Brain pericyte (primary cell): ENCODE measurements at places on chromosomes 12 and 14.

DNA sequence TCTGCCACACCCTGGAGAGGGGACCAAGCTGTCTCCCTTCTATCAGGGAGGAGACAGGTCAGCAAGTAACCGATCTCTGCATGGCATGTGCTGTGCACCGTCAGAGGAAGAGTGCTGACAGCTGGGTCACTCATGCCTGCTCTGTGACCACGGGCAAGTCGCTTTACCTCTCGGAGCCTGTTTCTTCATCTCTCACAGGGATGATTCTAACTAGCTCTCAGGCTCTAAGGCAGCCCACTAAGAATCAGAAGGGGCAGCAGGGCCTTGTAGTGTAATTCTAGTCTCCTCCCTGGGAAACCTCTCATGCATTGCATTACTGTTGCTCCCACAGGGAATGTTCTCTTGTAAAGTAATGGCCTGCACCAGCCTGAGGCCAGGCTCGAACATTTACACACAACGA, 11.9 kb downstream of the CD9 start:
- no peak for DNase-seq

- DNase-seq: no peak
These were observed 25.9 kb downstream of the SSH1 start for GRCh38 chr12:108831309-108831991.

GRCh38 chr12:54662026-54662425, 13.9 kb upstream of the DCD start:
- DNase-seq: no peak

GRCh38 chr12:46089414-46090162, 99.2 kb upstream of the SCAF11 start:
- no peak for DNase-seq

DNA sequence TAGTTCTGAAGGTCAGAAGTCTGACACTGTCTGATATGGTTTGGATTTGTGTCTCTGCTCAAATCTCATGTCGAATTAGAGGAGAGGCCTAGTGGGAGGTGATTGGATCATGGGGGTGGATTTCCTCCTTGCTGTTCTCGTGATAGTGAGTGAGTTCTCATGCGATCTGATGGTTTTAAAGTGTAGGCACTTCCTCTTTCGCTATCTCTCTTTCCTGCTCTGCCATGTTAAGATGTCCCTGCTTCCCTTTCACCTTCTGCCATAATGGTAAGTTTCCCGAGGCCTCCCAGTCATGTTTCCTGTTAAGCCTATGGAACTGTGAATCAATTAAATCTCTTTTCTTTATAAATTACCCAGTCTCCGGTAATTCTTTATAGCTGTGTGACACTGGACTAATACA, 84.1 kb upstream of the TMTC1 start:
- no peak for DNase-seq

- DNase-seq: no peak
These were observed 16.5 kb downstream of the CLEC1A start for GRCh38 chr12:10082117-10082874.

DNA sequence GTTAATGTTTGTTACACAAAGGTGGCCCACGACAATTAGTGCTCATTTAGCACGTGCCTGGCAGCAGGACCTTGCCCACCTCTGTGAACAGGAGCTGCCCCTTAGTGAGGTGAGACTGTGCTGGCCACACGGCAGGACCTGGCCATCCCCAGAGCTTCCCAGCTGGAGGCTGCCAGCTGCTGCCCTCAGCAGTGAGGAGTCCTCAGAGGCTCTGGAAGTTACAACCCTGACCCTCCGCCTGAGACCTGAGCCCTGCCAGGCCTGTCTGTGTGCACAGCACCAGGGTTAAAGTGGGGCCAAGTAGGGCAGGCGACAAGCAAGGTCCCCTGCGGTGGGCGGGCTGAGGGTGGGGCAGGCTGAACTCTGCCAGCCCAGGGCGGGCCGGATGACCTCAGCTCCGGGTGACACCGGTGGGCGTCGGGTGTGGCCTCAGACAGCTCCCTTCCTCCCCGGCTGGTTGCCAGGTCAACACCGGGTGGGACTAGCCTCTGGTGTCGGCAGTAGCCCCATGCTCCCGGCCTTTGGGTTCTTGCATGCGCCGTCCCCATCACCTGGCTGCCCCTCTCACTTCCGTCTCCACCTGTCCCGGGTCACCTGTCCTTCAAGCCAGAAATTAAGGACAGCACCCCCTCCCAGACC, 9.2 kb upstream of the LBHD2 start:
- no peak for DNase-seq

DNA sequence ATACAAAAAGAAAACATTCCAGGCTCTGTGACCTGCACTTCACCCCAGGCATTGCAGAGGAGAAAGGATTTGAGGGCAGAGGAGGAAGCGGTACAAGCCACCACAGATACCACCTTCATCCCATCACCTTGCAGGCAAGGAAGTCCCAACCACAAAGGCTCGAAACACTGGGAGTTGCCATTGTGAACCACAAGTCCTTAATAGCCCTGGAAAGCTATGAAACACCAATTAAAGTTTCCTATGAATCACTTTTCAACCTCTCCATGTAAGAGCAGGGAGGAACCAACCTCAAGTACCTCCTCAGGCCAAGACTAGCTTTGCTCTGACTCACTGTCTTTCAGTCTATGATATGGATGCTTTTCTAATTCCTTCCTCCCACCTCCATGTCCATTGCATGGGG, 27.0 kb downstream of the MAP3K9 start:
- no peak for DNase-seq

GRCh38 chr12:8773461-8773860, 49.0 kb upstream of the A2ML1 start:
- no peak for DNase-seq

- no peak for DNase-seq
These were observed 203.5 kb upstream of the G2E3 start for GRCh38 chr14:30355431-30355913.

- no peak for DNase-seq
These were observed 618 bp downstream of the RNF34 start for GRCh38 chr12:121400332-121401139.

- no peak for DNase-seq
These were observed 70.6 kb upstream of the SLC24A4 start for GRCh38 chr14:92252323-92252722.

DNA sequence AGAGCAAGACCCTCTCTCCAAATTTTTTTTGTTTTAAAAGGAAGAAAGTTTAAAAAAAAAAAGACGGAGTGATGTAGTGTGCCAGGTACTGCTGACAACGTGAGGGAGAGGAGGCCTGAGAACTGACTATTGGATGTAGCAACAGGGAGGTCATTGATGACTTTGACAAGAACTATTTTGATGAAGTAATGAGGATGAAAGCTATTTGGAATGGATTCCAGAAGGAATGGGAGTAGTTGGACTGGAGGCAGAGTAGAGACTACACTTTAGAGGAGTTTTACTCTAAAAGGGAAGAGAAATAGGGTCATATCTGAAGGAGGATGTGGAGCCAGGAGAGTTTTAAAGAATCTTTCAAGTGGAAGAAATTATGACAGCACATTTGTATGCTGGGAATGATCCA, 27.8 kb upstream of the SLC38A2 start:
- DNase-seq: no peak

- no peak for DNase-seq
These were observed 126.6 kb downstream of the CHST11 start for GRCh38 chr12:104583301-104583700.

DNA sequence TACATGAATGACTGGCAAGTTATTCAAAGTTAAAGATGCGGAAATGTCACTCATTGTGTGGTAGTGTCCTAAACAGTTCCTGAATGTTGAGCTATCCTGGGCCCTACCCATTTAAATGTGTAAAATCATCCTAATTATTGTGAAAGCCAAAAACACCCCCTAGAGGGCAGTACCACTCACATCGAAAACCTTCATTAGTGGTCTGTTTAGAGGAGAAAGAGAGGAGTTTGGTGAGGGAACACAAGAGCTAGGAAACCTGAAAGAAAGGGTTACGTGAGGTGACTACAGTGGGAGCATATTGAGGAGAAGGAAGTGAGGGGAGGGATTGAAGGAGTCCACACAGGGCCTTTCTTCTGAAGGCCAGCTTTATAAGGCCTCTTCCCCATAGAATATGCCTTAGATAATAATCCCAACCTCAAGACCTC, 2.5 kb upstream of the TEP1 start:
- DNase-seq: no peak

DNA sequence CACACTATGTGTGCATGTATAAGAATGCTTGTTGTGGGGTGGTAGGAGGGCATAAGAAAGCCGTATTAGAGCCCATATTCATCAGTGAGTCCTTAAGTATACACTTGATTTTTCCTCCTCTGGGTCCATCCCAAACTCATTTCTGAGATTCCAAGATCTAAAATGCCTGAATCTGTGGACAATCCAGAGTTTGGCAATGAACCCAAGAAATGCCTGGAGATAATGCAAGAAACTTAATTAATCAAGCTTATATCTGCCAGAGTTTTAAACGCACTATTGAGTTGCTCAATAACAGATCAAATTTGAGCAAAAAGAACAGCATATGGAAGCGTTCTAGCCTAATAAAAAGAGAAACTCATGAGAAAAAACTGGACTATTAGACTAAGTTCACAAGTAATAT, 143.4 kb upstream of the NAV3 start:
- no peak for DNase-seq

- no peak for DNase-seq
These were observed 12.3 kb downstream of the CHST11 start for GRCh38 chr12:104469066-104469465.

- DNase-seq: no peak
These were observed 48.6 kb downstream of the ITPK1 start for GRCh38 chr14:93067088-93067487.

DNA sequence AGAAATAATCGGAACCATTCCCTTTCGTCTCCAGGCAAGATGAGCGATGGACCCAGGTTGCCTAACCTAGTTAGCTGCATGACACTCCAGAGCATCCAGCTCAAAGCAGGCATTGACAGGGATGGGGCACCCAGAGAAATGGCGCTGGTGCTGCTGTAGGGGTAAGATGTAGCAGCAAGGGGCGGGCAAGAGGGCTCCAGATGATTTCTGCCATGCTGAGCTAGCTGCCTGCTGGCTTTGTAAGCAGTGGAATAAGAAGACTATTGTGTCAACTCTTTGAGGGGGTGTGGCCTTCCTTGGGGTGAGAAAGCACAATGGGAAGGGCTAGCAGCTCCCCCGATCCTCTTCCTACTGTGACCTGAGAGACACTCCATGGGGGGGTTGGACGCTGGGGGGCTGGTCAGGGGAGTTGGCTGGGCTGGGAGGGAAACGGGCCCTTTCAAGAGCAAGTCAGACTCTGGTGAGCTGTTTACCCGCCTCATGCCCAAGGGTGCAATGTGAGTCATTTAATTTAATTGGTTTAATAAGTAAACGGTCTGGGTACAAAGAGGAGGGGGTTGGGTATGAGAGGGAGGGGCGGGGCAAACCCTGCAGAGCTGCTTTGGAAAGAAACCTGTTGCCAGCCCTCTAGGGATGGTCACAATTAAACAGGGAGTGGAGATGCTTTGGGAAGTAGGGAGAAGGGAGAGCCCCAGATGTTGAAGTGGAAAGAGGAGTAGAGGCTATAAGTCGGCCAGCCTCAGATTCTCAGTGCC, 50.5 kb downstream of the B4GALNT3 start:
- DNase-seq: peak; percentile 4

DNA sequence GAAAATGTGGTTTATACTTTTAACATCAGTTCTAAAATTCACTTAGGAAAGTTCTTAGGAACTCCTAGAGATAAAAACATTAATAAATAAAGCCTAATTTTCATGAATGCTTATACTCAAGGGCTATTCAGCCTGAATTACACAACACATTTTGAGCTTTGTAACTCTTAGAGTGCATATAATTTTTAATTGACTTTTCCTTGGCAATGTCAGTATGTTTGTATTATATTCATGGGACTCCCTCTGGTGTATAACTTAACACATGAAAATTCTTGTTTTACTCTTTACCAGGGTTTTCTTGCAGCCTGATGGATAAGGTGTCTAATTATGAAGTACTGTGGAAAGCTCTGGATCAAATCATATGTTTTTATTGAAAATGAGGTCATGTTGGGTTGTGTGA, 150.6 kb upstream of the HMGA2 start:
- DNase-seq: no peak

DNA sequence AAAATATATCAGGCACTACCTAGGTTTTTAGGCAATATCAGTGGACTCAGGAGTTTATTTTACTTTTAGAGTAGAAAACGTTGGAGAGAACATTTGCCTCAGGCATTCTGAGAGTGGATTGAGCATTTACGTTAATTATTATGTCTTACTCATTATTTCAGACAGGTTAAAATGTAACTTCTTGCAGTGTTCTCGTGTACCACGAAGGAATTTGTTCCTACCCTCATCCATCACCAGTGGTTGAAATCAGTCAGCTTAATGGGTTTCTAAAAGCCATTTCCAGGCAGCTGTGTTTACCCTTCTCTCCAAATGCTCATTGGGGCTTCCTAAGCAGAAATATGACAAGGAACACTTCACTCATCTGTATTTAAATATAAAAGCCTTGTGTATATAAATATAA, 9.1 kb upstream of the LDHB start:
- no peak for DNase-seq

GRCh38 chr12:91769736-91770135, 375.9 kb downstream of the BTG1 start:
- DNase-seq: no peak

- no peak for DNase-seq
These were observed 33.7 kb downstream of the CPM start for GRCh38 chr12:68899251-68899771.

DNA sequence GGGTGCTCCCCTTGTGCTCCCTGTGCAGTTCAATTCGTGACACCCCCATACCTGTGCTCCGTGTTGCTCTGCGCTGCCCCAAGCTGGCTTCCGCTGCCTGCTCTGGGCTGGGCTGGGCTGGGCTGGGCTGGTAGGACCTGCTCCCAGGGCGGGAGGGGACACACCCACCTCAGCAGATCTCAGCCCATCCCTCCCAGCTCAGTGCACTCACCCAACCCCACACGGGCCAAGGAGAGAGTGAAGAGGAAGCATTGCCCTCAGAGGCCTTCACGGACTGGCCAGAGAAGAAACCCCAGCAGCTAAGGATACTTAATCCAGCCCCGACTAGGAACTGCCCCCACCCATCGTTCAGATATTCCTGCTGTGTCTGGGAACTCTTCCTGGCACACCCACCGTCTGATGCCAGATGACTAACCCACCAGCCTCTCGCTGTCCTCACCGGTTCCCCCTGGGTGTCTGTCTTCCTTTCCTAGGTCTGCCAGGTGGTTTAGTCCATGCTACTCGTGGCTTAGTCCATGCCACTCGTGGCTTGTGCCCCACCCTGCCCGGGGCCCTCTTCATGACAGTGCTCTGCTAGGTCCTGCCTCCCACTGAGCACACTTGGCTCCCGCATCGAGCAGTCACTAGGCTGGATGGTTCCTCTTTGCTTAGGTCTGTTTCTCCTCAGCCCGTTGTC, at the start of gene LPAR5:
Gene LPAR5, minus strand, starts transcription at position 104 of the 676 bp plus-strand sequence. CDS start 14,711 bp downstream, outside the sequence.
- DNase-seq: no peak

GRCh38 chr14:24058260-24058950, 6.6 kb downstream of the CARMIL3 start:
- no peak for DNase-seq
